DND-41 (cell line): ENCODE measurements at places on chromosomes 4 and X.
A peak's percentile ranks its signal among the peaks of the same experiment; 100 is the strongest.

- DNase-seq, result no peak
- H3K27ac ChIP-seq, result no peak overlapping the region
- no peaks in the 10 kb centered on the region for H3K4me1 ChIP-seq
- H3K36me3 ChIP-seq, result no peaks in the 10 kb centered on the region
These were observed 684.0 kb upstream of the MAGEB2 start for GRCh38 chrX:29531336-29531735.

- H3K27me3 ChIP-seq, result no peaks in the 10 kb centered on the region
- no peak for DNase-seq
- H3K36me3 ChIP-seq, result no peaks in the 10 kb centered on the region
- H3K4me1 ChIP-seq, result no peaks in the 10 kb centered on the region
- no peak overlapping the region for H3K27ac ChIP-seq
These were observed 7.4 kb upstream of the RELL1 start for GRCh38 chr4:37693450-37694190.

GRCh38 chr4:153267890-153268289 lies 63.6 kb downstream of the TRIM2 start:
- H3K4me3 ChIP-seq, result no peak overlapping the region
- no peak for DNase-seq
- H3K4me1 ChIP-seq, result peaks cover 7% of the 10 kb centered on the region; the same call in 1 of the 2 replicates
- no peaks in the 10 kb centered on the region for H3K27me3 ChIP-seq
- H3K36me3 ChIP-seq, result no peaks in the 10 kb centered on the region
- no peak overlapping the region for H3K27ac ChIP-seq

DNA sequence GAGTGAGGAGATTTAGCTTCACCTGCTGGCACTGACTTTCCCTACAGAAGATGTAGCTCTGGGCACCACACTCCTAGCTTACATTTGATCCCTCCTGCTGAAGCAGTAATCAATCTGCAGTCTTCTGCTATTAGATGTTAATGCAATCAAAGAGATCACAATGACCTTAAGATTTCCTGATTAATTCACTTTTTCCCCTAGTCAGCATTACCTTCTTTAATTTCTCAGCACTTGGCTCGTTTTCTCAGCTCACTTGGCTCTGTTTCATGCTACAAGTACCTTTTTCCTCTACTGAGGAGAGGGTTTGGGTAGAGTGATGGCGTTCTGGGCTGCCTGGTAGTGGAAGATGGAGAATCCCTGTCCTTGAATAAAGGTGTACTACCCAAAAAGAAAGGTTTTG lies 113.0 kb upstream of the PAK3 start:
- H3K4me1 ChIP-seq, result no peaks in the 10 kb centered on the region
- no peaks in the 10 kb centered on the region for H3K27me3 ChIP-seq
- no peak overlapping the region for H3K4me3 ChIP-seq
- H3K36me3 ChIP-seq, result no peaks in the 10 kb centered on the region
- H3K27ac ChIP-seq, result no peak overlapping the region

GRCh38 chr4:5921981-5922380 lies 29.1 kb upstream of the CRMP1 start:
- DNase-seq, result no peak
- H3K27ac ChIP-seq, result no peak overlapping the region
- no peaks in the 10 kb centered on the region for H3K36me3 ChIP-seq
- no peaks in the 10 kb centered on the region for H3K4me1 ChIP-seq

DNA sequence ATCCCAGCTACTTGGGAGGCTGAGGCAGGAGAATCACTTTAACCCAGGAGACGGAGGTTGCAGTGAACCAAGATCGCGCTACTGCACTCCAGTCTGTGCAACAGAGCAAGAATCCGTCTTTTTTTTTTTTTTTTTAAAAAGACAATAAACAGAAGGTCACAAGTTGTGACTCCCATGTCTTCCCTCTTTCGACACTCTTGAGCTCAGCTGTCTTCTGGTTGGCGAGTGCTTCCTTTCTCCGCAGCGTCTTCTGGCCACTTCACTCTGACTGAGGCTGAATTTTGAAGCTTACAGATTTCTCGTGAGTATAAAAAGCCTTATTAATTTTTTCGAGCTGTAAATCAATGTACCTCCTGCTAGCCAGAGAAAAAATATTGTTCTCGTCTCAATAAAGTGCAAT lies 124.9 kb downstream of the STOX2 start:
- no peaks in the 10 kb centered on the region for H3K27me3 ChIP-seq
- DNase-seq, result no peak
- H3K27ac ChIP-seq, result no peak overlapping the region
- H3K4me3 ChIP-seq, result no peak overlapping the region
- H3K36me3 ChIP-seq, result no peaks in the 10 kb centered on the region

GRCh38 chr4:158768555-158769174 lies at the start of gene FNIP2:
FNIP2 (plus strand) TSS chr4:158769026; CDS start chr4:158769213, 187 bp downstream.
- no peak for DNase-seq
- H3K4me3 ChIP-seq, result no peak within 1 kb of the TSS
- no peaks in the 10 kb centered on the region for H3K4me1 ChIP-seq
- H3K27ac ChIP-seq, result no peak within 1 kb of the TSS
- H3K27me3 ChIP-seq, result no peaks in the 10 kb centered on the region

- H3K4me1 ChIP-seq, result no peaks in the 10 kb centered on the region
- no peaks in the 10 kb centered on the region for H3K27me3 ChIP-seq
- H3K4me3 ChIP-seq, result no peak overlapping the region
- DNase-seq, result no peak
These were observed 254.0 kb downstream of the TMA16 start for GRCh38 chr4:163748449-163748848.

DNA sequence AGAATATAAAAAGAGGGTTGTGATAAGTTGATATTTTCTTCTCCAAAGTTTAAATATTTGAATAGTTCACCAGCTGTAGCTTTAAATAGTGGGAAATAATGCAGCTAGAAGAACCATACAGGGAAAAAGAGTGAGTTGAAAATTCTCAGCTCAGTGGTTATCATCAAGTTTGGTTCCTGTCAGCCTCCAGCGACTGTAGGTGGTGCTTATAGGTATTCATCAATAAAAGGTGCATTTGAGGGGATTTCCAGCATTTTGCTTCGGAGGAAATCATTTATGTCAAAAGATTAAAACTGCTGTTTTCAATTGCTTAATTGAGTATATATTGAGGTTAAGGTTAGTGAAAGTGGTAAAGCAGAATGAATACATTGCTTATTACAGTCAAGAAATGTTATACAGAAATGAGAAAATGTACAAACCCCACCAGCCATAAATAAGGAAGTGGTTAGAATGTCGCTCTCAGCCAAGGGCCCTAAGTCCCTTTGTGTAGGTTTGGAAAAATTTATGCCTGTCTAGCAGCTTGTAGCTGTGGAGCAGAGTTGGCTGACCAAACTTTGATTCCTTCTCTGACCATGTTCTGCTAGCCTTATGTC lies 532.9 kb upstream of the FTHL17 start:
- H3K4me1 ChIP-seq, result no peaks in the 10 kb centered on the region
- H3K27ac ChIP-seq, result no peak overlapping the region
- no peaks in the 10 kb centered on the region for H3K36me3 ChIP-seq
- H3K4me3 ChIP-seq, result no peak overlapping the region
- H3K27me3 ChIP-seq, result no peaks in the 10 kb centered on the region

DNA sequence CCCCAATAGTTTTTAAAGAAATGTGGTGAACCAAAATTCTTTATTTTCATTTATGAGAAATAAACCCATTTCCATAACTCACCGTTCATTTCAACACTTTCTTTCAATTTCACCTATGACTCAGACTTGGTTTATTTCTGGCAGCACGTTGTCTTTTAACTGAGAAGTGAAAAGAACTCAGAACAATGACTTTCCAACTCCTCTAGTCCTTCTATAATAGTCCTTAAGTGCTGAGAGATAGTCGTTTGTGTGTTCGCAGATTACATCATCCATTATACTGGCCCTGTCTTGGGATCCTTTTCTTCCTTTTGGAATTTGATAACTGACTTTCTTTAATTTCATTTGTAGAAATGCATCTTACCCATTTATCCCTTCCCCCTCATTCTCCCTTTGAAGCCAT lies 113.6 kb downstream of the GLUD2 start:
- no peak for DNase-seq
- H3K36me3 ChIP-seq, result no peaks in the 10 kb centered on the region
- no peaks in the 10 kb centered on the region for H3K4me1 ChIP-seq
- H3K27ac ChIP-seq, result no peak overlapping the region
- H3K4me3 ChIP-seq, result no peak overlapping the region

DNA sequence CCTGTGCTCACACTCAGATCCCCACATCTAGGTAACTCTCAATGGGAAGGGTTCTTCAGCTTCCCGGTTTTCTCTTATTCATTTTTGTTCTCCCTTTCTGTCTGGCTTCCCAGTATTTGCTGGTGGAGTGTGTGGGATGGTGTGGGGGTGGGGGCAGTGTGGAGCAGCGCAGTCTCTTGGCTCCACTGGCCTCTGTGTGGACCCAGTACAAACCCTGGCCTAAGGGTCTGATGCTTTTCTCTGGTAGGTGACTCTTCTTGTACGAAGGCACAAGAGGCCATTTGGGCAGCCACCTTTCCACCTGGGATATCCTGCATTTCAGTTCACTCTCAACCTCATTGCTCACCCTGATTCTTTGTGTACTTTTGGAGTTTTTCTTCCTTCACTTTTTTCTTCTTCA lies 71.3 kb downstream of the NBDY start:
- DNase-seq, result no peak
- H3K27me3 ChIP-seq, result no peaks in the 10 kb centered on the region
- no peak overlapping the region for H3K4me3 ChIP-seq

DNA sequence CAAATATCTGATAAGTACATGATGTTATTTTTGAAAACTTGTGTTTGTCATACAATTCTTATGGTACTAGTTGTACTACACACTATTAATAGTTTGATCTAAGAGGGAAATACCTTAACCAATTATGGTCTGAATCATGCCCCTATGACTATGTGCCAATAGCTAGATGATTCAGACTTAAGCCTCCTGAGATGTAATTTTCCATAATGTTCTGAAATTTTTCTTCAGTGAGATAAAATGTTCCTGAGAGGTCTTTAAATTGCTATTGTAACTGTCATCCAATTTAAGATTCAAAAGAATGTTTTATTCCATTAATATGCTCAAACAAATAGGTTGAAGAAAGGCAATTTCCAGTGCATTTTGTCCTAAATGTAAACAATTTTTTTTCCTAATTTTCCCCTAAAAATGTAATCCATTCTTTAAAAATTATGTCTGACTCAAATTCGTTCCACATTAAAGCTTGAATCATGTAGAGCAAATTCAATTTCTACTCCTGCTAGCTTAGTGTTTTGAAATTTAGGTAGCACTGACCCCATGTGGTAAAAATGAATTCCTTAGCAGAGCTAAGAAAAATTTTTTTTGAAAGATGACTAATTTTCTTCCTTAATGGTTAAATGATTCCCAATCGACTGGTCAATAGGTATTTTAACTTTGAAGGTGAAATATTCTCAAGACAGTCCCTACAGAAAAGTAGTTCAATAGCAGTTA lies 49.1 kb downstream of the APOOL start:
- H3K4me1 ChIP-seq, result no peaks in the 10 kb centered on the region
- no peak overlapping the region for H3K27ac ChIP-seq
- no peak for DNase-seq
- H3K36me3 ChIP-seq, result no peaks in the 10 kb centered on the region
- no peak overlapping the region for H3K4me3 ChIP-seq

DNA sequence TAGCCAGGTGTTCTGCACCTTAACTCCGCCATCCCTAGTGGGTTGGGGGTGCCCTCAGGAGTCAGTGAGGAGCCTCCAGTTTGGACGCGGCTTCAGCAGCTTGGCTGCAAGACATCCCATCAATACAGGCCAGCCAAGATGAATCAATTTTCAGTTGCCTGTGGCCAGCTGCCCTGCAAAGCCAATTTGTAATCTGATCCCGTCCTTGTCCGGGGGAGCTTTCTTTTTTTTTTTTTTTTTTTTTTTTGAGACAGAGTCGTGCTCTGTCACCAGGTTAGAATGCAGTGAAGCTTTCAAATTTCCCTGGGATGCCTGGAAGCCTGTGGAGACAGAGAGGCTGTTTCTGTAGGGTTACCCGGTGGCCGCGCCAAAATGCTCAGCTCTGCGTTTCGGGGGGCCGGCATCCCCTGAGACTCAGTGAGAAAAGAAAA lies 192.5 kb downstream of the ASMT start:
- no peak overlapping the region for H3K4me3 ChIP-seq
- no peak for DNase-seq
- H3K27me3 ChIP-seq, result no peaks in the 10 kb centered on the region
- no peaks in the 10 kb centered on the region for H3K36me3 ChIP-seq
- H3K4me1 ChIP-seq, result no peaks in the 10 kb centered on the region
- no peak overlapping the region for H3K27ac ChIP-seq

- DNase-seq, result peak; percentile 49
- H3K36me3 ChIP-seq, result peaks cover 27% of the 10 kb centered on the region
- peaks cover 36% of the 10 kb centered on the region for H3K4me1 ChIP-seq
- peak overlapping the region; percentile 77 for H3K27ac ChIP-seq
- H3K27me3 ChIP-seq, result no peaks in the 10 kb centered on the region
These were observed 736 bp downstream of the IDS start for GRCh38 chrX:149504226-149504914.

GRCh38 chrX:2647627-2648026 lies 43.5 kb upstream of the CD99 start:
- H3K27ac ChIP-seq, result 0 out of 2 replicates have a peak overlapping the region, but pooled peaks have one; percentile 21
- DNase-seq, result no peak
- H3K36me3 ChIP-seq, result peaks cover 40% of the 10 kb centered on the region
- H3K4me1 ChIP-seq, result no peaks in the 10 kb centered on the region
- no peak overlapping the region for H3K4me3 ChIP-seq

DNA sequence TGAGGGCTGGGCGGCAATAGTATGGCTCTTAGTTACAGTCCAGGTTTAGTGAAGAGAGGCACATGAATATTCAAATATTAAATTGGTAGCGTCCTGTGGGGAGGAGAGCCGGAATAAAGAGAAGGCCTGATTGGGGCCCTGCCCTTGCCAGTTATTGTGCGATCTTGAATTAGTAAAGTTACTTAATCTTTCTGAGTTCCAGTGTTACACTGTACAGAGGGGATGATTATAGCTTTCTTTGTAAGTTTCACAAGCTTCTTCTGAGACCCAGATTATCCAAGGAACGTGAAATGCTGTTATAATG lies 1.2 kb downstream of the METAP1 start:
- peak overlapping the region; percentile 89 for H3K27ac ChIP-seq
- H3K27me3 ChIP-seq, result no peaks in the 10 kb centered on the region
- DNase-seq, result peak; percentile 26
- H3K4me3 ChIP-seq, result peak overlapping the region; percentile 71; the same call in 1 of the 2 replicates
- peaks cover 42% of the 10 kb centered on the region for H3K4me1 ChIP-seq

DNA sequence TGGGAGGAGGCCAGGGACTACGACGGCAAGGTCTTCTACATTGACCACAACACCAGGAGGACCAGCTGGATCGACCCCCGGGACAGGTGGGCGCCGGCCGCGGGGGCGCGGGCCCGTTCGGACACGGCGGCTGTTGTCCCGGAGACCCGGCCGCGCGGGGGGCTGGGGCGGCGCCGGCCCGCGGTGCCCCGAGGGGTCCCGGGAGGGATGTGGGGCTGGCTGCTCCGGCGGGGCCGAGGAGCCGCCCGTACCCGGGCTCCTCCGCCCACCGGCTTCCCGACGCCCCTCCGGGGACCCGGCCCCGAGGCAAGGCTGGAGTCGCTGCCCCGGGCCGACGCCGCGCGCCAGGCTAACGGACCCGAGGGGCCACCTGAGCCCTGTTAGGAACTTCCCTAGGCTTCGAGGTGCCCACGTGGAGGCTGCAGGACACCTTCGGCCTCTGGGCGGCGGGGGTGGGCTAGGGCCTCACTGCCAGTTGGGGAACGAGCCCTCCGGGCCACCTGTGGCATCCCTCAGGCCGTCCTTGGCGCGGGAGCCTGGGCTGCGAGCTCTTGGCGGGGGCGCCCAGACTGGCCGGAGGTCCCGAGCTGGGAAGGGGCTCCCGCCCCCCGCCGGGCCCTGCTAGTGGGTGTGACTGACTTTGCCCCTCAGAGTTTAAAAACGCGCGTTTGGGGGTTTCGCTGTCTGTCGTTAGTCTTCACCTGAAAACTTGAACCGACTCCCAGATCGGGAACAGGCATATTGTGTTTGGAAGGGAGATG lies 660 bp downstream of the WWC2 start:
- DNase-seq, result no peak
- H3K27ac ChIP-seq, result no peak overlapping the region
- H3K36me3 ChIP-seq, result no peaks in the 10 kb centered on the region
- no peaks in the 10 kb centered on the region for H3K27me3 ChIP-seq
- H3K4me3 ChIP-seq, result no peak overlapping the region
- H3K4me1 ChIP-seq, result no peaks in the 10 kb centered on the region
